ENCODE measurements at places on chromosomes 7 and 10.

- DNase-seq, result no peak
Measured at GRCh38 chr10:5817322-5818047, 4.3 kb upstream of the GDI2 start.

DNA sequence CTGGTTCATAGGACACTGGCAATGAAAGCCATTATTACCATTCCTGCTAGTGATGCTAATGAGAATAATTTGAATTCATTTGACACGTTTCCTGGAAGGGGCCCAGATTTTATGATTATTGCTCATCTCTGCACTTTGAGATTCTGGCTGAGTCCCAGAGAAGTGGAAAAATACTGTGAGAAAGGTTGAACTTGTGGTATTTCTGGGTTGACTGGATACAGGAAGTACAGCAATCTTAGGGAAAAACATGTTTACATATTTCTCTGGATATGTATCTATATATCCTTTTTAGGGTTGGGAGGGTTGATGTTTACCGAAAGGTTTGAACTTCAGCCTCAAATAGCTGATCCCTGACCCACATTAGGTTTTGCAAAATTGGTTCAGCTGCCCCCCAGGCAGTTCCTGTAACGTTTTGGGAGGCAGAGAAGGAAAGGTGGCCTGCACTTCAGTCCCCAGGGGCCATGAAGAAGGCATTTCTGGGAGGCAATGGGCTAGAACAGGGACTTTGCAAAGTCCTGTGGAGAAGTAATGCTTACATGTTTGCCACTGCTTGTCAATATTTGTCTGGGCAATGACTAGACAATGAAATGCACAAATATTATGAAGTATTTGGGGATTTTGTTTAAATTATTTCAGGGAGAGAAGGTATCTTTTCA lies 253.7 kb upstream of the PITRM1 start:
- no peak for DNase-seq

DNA sequence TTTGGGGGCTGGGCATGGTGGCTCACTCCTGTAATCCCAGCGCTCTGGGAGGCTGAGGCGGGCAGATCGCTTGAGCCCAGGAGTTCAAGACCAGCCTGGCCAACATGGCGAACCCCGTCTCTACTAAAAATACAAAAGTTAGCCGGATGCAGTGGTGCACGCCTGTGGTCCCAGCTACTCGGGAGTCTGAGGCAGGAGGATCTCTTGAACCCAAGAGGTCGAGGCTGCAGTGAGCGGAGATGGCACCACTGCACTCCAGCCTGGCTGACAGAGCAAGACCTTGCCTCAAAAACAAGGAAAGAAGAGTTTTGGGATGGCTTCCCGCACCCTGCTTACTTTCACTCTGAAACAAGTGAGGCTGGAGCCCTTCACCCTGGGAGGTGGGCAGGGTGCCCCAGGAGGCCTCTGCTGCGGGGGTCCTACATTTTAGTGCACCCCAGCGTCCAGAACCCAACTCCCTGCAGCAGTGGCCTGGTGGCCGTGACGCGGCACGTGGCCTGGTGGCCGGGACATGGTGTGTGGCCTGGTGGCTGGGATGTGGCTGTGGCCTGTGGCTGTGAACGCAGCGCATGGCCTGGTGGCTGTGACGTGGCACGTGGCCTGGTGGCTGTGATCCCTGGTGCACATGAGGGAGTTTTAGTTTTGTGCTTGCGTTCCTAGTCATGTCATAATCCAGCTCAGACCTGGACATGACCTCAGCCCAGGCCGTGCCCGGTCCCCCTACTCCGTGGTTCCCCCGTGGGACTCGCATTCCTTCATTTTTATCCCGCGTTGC lies 9.3 kb downstream of the KNDC1 start:
- DNase-seq, result no peak

GRCh38 chr7:22723181-22723601 lies 3.8 kb upstream of the IL6 start:
- no peak for DNase-seq

GRCh38 chr10:112991888-112992491 lies 41.9 kb downstream of the TCF7L2 start:
- DNase-seq, result no peak

DNA sequence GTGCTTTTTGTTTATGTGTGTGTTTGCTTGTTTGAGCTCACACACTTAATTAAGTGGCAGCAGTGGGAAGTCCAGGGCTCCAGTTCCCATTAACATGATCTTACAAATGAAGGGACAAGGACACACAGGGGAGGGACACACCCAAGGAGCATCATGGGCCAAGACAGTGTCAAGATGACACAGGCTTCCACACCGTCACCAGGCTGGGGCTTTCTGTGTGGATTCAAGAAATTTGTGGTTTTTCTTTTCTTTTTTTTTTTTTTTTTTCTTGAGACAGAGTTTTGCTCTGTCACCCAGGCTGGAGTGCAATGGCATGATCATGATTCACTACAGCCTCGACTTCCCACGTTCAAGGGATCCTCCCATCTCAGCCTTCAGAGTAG lies 173.6 kb downstream of the KIAA1217 start:
- no peak for DNase-seq

DNA sequence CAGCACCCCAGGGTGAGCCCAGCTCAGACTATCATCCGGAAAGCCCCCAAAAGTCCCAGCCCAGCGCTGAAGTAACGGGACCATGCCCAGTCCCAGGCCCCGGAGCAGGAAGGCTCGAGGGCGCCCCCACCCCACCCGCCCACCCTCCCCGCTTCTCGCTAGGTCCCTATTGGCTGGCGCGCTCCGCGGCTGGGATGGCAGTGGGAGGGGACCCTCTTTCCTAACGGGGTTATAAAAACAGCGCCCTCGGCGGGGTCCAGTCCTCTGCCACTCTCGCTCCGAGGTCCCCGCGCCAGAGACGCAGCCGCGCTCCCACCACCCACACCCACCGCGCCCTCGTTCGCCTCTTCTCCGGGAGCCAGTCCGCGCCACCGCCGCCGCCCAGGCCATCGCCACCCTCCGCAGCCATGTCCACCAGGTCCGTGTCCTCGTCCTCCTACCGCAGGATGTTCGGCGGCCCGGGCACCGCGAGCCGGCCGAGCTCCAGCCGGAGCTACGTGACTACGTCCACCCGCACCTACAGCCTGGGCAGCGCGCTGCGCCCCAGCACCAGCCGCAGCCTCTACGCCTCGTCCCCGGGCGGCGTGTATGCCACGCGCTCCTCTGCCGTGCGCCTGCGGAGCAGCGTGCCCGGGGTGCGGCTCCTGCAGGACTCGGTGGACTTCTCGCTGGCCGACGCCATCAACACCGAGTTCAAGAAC lies 1.1 kb downstream of the VIM start:
- DNase-seq, result peak; percentile 86

DNA sequence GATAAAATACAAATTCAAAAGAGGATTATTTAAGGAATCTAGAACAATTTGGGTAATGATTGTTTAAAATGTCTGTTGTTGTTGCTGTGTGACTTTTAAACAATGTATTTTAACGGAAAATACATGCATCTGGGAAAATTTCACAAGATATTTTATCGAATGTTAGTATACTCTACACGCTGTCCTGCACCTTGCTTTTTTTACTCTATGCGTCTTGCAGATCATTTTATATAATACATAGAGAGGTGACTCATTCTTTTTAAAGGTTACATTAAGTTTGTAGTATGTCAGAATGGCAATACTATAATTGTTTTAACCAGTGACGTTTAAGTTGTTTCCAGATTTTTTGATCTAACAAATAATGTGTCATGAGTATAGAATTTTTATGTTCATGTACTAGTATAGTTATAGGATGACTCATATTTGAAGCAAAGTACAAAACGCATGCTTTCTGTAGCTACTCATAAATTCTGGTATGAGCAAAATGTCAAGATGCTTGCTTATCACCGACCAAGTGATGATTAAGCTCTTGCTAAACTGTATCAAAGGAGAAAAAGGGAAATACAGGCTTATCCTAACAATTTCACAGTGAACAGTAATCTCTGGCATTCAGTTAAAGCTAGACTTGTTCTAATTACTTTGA lies 4.9 kb downstream of the DKK1 start:
- DNase-seq, result no peak

DNA sequence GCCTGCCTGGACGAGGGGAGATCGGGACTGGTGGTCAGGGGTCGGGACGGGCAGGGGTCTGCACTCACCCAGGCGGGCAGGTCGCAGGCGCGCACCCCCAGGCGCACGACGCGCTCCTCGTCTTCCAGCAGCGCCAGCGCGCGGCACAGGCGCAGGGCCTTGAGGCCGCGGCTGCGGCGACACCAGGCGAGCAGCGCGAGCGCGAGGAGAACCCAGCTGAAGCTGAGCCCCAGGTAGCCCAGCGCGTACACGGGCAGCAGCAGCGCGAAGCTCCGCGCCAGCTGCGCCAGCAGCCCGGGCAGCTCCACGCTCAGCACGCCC lies 328 bp downstream of the ESYT2 start:
- DNase-seq, result no peak

GRCh38 chr7:29606287-29606721 lies 42.7 kb downstream of the PRR15 start:
- DNase-seq, result no peak

GRCh38 chr10:118036281-118036875 lies 10.4 kb downstream of the RAB11FIP2 start:
- no peak for DNase-seq

GRCh38 chr7:101391991-101392390 lies 29.3 kb downstream of the COL26A1 start:
- no peak for DNase-seq

- no peak for DNase-seq
Measured at GRCh38 chr10:42954766-42955492, 121.9 kb upstream of the RET start.

DNA sequence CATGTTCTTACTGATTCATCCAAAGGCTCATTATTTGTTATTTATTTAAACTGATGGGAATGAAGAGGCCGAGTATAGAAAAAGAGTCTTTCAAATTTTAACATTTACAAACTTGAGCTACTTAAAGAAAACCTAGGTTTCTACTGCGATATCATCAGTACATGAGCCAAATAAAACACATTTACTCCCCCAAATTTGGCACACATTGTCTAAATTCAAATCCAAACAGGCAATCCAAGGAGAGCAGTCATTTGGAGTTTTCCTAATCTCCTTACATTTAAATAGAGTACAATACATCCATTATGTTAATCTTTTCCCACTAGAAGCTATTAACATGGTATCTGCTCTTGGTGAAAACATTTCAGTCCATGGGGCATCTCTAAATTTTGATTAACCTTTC lies 2.2 kb downstream of the NMT2 start:
- DNase-seq, result no peak

DNA sequence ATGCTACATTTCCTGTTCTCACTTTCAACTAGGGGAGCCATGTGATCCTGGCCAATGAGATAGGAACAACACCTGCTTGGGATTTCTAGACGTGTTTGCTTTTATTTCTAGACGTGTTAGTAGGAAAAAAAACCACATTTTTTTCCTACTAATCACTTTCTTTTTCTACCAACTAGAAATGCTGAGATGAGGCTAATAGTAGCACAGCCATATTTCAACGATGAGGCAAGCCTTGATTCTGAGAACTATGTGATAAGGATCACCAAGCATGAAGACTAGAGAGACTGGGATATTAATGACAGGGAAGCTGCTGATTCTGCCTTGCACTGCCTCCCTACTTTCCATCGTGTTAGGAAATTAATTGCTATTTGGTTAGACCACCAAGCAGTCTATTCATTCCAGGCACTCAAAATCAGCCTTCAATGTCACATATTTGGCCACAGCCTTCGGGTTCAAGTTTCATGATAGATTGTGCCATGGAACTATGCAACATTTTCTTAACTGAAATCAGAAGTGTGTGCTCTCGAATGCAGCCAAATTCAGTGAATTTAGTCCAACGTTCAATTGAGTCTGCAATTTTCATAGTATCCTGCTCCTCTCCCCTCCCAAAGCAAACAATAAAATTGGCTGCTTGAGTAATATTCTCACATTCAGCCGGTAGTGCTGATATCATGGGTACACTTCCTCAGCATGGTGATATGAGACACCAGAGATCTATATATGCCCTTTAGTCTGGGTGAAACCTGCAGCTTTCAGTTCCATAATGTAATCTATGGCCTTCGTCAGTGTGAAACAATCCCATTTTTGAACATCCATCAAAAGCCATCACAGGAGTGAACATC lies 98.1 kb downstream of the GPR37 start:
- DNase-seq, result no peak

DNA sequence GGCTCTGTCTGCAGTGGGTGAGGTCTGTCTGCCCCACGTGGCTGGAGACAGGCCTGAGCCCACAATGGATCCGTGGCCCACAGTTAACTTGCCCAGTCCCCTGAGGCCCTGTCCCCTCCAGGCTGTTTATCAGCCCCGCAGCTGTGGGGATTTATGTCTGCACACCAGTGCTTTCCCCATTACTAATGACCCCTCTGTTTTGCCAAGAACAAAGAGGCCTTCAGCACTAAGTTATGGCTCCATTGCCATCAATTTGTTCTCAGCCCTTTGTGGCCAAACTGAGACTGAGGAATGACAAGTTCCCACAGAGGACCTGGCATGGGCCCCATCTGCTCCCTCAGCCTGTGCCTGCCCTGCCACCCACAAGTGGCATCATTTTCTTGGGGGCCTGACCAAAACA lies 138.2 kb downstream of the C10orf105 start:
- DNase-seq, result no peak

- no peak for DNase-seq
Measured at GRCh38 chr7:111561654-111561903, 713 bp downstream of the IMMP2L start.

DNA sequence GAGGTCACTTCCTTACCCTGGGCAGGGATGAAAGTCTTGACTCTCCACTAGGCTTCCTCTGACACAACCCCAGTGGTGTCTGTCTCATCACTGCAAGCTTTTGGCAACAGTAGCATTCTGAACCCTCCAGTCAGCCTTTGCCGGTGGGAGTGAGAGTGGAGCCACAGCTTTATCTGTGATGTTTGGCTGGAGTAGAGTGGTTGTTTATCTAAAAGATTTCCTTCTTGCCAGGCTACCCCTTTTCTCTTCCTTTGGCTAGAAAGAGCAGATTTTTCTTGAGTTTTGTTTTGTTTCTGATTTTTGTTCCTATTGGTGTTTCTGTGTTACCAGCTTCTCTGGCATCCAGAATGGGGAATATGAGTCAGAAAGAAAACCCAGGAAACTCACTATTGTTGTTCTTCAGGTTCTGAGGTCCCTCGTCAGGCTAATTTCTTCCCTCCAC lies 98.9 kb upstream of the KIF5B start:
- DNase-seq, result no peak

GRCh38 chr7:158098125-158099030 lies 489.2 kb downstream of the PTPRN2 start:
- DNase-seq, result no peak
